ENCODE measurements at places on chromosomes 4 and X.

GRCh38 chrX:96861218-96861617, 22.5 kb upstream of the RPA4 start:
- no peak for DNase-seq

DNA sequence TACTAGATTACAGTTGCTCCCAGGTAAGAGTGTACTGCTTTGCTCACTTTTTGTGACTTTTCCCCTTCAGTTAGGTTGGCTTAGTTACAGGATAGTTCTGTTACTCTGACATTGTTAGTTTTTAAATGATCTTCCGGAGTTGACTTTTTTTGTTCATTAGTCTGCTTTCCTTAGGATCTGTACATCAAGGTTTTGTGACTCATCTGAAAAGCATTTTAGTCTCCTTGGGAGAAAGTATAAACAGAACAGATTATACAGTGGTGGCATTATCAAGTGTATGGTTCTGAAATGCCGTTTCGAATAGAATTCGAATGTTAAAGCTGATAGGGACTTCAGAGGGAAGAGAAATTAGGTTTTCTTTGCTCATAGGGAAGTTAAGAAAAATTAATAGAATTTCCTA, 63.3 kb downstream of the USP9X start:
- DNase-seq: no peak

- no peak for DNase-seq
These were observed 29.2 kb downstream of the TBC1D9 start for GRCh38 chr4:140726776-140727500.

DNA sequence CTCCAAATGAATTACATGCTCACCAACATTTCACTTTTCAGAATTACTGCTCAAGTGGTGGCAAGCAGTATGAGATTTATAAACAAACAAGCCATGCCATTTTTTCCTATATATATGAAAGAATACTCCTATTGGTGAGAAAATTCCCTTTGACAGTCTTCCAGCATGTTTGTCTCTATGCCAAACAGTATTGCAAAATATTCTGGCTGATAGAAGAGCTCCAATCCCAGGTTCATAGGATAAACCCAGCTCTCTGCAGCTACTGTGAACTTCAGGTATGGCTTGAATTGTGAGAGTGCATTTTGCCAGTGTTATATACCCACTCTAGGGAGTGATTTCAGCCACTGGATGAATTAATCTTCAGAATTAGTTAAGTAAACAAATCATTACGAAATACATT, 108.8 kb downstream of the MAGEC2 start:
- no peak for DNase-seq

DNA sequence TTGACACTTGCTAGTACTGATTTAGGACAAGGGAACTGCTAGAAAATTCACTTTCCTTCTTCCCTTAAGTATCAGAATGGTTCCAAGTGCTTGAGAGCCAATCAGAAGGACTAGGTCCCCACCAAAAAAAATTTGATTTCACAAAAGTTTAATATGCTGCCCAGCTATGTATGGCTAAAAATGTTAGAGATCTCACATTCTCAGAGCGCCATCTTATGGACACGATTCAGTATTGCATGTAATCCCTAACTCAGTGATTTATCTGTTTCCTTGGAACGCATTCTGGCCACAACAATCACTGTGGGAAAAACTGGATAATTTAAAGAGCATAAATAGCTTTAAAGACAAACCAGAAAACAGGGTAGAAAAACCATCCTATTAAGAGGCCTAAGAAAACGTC, 255.1 kb upstream of the GPC4 start:
- no peak for DNase-seq

- no peak for DNase-seq
These were observed 74.4 kb downstream of the MSN start for GRCh38 chrX:65741823-65742222.

DNA sequence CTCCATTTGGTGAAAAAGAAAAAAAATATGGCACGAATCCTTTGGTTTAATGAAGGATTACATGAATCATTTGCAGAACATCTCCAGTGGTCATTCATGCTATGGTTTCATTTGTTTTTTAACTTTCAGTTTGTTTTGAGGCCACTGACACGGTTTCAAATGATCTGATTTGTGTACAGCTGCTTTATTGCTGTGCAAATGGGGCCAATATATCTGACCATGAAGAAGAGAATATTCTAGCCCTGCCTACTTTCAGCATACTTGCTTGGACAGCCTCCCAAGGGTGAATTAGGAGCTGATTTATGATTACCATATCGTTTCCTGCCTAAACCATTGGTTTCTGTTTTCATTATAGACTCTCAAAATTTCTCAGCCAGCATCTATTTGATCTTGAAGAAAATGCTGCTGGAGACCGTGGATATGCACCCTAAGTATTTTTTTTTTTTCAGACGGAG, 30.7 kb downstream of the SPARCL1 start:
- DNase-seq: no peak

DNA sequence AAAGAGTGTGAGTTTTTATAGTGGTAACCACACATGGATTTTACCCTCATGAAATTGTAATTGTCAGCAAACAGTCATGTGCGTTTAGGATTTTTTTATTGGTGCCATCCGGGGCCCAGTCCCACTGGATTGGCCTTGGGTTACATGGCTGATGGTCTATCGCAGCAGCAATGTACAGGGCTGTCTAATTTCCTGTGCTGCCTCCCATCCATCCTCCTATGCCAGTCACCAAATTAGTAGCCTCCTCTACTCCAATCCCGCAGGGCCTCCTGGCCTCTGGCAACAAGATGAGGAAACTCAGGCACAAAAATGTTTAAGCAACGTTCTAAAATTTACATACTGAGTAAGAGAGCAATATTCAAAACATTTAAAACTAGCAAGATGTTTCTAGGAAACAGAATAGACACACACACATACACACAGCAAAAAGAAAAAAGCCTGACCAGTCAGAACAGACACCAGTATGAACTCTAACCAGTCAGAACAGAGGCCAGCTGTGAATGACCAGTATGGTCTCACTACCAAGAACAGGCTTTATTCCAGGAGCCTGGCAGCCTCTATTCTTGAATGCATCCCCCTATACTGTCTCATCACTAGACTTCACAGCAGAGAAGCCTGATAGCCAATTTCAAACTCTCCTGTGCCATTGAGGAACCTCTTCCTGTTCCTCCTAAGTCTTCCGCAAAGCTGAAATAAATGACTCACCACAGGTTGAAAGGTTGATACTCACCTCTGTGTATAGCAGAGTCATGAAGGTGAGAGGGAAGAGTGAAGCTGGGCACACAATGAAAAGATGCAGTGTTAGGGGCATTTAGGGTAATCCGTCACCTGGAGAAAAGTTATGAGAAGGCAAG, 42.6 kb downstream of the CHRNA9 start:
- DNase-seq: no peak

- no peak for DNase-seq
These were observed 282.7 kb upstream of the TAPT1 start for GRCh38 chr4:16508968-16509367.

DNA sequence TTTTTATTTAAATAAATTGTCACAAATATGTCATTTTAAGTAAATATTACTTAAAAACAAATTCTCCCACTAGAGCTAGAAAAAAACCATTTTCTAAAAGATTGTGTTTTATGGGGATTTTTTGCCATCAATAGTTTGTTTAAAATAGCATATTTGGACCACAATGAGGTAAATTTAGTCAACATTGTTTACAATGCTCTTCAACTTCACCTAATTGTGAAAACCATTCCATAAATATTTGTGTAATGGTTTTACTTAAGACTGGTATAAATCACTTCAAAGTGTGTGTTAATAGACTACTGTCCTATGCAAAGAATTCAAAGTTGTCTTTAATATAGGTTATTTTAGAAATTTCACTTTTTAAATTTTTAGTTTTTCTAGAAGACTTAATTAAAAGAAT, 1004.2 kb downstream of the PCDH18 start:
- DNase-seq: no peak

GRCh38 chrX:85111347-85111746, 107.7 kb downstream of the APOOL start:
- no peak for DNase-seq

- no peak for DNase-seq
These were observed 5.4 kb upstream of the MMRN1 start for GRCh38 chr4:89889289-89889688.

DNA sequence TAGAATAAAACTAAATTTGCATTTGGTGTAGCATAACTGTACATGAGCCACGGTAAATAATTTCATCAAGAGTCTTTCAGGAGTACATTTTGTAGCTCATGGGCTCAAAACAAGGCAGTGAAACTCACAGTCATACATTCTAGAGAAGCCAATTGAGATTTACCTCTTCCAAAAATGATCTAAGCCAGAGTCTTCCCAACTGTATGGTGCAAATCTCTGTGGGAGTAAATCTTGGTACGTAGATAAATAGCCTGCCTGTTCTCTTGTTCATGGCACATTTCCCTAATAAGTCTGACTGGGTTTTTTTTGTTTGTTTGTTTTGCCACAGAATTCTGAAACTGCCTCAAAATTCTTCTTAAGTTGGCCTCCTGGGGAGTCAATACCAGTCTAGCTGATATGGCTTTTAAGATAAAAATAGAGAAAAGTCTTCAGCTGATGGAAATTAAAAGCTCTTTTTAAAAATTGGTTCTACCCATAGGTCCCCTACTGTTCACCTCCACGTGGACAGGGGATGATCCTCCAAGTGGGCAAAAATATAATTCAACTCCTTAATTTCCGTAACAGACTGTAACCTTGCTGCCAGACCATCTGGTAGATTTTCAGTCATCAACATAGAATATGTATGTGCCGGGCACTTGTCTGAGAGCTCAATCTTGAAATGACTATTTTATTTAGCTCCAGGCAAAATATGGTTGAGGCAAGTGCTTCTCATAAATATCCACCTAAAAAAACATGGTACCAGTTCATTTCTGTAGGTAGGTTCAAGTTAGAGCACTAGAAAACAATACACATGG, 365.4 kb downstream of the PDHA2 start:
- DNase-seq: no peak

- peak; percentile 9 for DNase-seq
These were observed 104.7 kb downstream of the MAML3 start for GRCh38 chr4:140049024-140049848.

DNA sequence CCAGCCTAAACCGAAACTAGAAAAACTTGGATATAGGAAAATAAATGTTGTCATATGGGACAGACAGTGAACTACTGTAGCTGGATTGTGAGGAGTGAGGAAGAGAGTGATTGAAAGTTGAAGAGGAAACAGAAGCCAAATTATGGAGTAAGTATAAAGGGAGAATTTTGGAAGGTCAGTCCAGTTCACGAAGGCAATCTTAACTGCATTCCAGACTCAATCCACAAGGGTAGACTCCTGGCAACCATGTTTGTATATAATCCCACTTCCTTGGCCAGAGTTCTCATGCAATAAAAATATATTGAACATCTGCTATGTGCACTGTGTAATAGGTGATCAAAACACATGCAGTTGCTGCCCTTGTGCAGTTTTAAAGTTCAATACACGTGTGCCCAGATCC, 58.6 kb upstream of the CAMK2D start:
- DNase-seq: no peak

DNA sequence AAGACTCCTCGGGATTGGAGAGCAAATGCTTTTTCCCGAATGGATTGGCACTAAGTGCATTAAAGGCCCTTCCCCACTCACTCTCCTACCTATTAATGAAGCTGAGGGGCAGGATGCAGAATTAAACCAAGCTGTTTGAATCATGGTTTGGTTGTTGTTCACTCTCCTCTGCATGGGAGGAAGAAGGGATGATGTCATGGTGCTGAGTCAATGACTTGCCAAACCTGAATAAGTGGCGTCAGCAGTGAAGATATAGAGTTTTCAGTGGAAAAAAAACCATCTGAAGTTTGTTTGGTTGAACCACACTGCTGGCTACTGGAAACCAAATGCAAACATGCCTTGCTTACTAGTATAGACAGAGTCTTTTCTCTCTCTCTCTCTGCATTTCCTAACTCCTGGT, 19.8 kb upstream of the ZXDA start:
- no peak for DNase-seq

GRCh38 chr4:16259889-16260246, 33.6 kb upstream of the TAPT1 start:
- peak; percentile 13 for DNase-seq

DNA sequence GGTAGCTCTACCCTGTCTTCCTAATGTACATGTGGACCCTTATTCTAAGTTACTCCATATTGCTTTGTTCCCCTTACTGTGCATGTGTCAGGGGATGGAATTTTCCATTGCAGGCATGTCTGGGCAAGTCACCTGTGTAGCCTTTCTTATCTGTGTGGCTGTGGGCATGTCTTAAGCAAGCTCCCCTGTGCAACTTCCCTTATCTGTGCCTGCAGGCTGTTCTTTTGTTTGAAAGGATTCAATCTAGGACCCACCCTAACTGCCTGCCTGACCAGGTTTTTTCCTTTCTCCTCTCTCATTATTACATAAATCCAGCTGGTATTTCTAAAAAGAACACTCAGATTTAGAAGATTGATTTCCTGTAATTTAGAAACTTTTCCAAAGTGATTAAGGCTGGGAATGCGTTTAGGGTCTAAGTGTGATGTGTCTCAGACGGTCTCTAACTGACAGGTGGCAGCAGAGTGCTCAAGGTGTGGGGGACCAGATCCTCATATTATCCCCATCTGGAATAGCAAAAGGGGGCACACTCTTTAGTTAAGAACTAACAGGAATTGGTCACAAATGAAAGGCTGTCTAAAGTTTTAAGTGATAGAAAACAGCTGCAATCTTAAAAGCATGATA, 198.9 kb upstream of the PPP1R2C start:
- no peak for DNase-seq

DNA sequence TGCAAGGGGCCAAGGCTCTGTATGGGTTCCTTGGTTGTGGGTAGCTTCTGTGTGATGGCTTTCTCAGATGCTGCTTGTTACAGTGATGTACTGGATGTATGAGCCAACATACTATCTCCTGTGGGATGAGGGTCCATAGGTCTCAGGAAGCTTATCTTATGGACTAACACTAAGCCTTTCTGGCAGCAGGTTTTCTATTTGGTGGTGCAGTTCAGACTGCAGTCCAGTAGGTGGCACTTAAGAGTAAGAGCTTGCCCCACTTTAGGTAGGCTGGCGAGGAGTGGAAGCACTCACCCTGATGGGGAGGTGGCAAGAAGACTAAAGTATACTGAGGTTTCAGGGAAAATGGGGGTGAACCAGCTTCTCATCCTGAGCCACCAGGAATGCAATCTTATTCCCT, 306.7 kb upstream of the MAOA start:
- peak; percentile 1 for DNase-seq

DNA sequence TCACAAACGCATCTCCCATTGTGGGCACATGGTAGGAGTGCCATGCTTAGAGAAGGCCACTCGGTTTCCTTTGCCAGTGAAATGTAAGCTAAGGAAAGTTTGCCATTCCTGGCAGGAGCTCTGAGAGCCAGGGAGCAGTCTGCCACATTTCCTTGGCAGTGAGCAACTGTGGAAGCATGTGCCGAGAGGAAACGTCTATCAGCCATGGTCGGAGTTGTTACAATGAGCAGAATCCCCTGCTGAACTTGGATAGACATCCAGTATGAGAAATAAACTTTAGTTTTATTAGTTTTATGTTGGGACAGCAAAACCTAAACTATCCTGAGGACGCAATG, 51.1 kb downstream of the ENOPH1 start:
- DNase-seq: no peak

Data from stimulated activated CD8-positive, alpha-beta memory T cell treated with anti-CD3 and anti-CD28 coated beads, Interleukin-2, amount 100 ng/mL, for 48 hours (primary cell).